Left forelimb (tissue), 1 donor: ENCODE measurements at places on chromosomes 4 and X.

DNA sequence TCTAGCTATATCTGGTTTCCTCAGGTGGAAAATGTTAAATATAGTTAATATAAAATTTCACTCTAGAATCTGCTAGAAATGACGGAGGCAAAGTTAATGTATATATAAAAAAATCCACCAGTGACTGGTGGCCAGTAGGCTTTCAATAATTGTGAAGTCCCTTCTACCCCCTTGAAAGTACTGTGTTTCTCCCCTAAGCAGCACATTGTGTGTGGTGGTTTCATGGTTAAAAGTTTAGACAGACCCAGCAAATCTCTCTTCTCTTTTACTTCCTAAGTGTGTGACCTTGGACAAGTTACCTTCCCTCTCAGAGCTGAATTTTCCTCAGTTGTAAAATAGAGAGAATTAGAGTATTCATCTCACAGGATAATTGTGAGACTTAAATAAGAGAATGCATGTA is 600 bp upstream of the HEPH start:
- no peak for DNase-seq

GRCh38 chr4:98517218-98518021 is 141.0 kb downstream of the TSPAN5 start:
- no peak for DNase-seq

- no peak for DNase-seq
Observed at GRCh38 chr4:28686618-28687017, 1826.0 kb downstream of the STIM2 start.

GRCh38 chrX:347351-348117 is 28.9 kb upstream of the GTPBP6 start:
- no peak for DNase-seq

DNA sequence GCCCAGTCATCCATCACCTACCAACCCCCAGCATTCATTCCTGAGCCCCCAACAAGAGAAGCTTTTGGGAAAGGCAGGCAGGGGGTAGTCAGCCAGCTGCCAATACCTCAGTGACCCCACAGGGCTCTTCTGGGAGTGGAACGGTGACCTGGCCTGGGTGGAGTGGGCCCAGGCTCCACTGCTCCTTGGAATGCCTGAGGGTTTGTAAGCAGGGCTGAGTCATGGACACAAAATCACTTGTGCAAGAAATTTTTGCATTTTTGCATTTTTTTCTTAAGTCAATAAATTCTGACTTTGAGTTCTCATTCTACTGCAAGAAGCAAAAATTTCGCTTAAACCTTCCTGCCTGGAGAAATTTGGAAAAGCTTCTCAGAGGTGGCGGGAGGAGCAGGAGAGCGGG is 18.5 kb downstream of the SORCS2 start:
- DNase-seq = no peak

DNA sequence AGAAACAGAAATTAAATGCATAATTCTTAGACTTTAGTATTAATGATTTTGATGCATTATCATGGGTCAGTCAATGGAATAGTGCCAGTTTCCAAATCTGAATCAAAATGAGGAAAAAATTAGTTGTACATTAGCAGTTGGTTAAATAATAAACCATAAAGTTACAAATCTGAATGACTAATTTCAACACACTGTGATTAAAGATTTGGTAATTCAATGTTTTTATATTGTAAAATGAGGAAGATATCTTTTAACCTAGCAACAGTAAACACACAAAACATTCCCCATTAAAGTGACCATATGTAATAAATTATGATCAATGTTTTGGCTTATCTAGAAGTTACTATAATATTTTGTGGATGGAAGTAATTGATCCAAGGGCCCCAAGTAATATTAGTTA is 1.6 kb downstream of the FBXO8 start:
- no peak for DNase-seq

GRCh38 chr4:184649971-184650855 is 675 bp downstream of the PRIMPOL start:
- no peak for DNase-seq

DNA sequence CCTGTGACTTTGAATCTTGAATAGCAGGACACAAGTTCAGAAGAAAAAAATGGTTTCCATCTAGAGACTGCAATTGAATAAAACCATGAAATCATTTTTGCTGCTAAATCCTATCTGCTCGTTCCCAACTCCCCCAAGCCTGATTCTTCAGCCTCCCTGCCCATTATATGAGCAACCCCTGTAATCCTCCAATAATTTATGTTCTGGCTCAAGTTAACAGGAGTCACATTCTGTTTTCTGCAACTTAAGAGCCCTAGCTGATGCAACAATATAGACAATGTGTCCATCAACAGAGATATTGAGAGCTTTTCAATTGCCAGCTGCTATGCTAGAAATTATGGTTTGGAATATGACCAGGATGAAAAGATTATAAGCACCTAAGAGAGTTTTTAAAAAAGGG is 84.1 kb downstream of the LDB2 start:
- DNase-seq = no peak

DNA sequence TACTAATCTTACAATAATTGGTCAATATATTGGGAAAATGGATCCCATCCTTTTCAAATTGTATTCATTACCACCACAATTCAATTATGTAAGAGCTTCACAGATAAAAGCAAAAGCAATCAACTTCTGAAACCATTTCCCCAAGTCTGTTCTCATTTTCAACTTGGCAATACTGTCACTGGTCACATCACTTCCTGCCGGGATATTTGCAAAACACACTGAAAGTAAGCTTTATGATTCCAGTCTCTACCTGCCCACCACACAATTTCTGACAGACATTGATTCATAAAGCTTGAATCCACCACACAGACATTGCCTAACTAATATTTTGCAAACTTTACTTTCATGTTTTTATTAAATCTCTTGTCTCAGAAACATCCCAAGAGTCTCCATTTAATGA is 53.6 kb downstream of the LIN54 start:
- no peak for DNase-seq

GRCh38 chr4:10587697-10588096 is 96.9 kb downstream of the CLNK start:
- no peak for DNase-seq

DNA sequence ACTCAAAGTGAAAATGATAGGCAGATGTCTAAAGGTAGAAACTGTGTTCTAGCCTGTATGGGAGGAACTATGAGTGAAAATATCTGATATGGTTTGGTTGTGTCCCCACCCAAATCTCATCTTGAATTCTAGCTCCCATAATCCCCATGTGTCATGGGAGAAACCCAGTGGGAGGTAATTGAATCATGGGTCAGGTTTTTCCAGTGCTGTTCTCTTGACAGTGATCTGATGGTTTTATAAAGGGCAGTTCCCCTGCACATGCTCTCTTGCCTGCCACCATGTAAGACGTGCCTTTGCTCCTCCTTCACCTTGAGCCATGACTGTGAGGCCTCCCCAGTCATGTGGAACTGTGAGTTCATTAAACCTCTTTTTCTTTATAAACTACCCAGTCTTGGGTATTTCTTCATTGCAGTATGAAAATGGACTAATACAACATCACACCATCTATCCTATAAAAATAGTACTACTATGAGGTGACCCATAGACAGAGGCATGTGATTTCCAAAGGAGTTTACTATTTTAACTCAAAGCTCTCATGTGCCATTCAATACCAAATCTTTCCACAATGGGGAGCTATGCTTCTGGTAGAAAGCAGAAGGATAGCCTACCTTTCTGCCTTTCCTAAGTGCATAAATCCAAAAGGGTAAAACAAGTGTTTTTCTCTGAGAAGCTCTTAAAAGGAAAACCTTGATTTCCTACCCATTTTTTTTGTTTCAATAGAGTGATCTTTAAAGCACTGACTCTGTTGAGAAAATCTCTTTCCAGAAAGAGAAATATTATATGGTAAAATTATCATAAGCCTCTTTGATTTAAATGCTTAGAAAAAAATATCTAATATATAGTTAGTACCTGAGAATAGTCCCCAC is 38.8 kb downstream of the SEC31A start:
- DNase-seq = no peak

DNA sequence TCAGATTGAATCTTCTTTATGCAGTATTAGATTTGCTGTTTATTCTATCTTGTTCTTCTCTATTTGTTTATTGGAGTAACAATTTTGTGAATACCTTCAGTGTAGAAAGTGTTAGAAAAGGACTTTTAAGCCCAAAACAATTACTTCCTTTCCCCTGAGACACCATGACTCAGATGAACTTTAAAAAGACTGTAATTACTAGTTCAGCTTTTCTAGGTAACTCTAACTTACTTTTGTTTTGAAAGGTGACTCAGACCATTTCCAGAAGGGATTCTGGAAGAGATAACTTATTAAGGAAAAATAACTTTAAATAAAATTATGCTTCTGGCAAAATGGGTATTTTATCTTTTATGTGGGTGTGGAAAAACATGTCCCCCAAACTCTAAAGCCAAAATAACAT is 561.5 kb upstream of the PCDH10 start:
- DNase-seq = no peak

GRCh38 chrX:76987381-76987780 is 459.8 kb upstream of the FGF16 start:
- no peak for DNase-seq

DNA sequence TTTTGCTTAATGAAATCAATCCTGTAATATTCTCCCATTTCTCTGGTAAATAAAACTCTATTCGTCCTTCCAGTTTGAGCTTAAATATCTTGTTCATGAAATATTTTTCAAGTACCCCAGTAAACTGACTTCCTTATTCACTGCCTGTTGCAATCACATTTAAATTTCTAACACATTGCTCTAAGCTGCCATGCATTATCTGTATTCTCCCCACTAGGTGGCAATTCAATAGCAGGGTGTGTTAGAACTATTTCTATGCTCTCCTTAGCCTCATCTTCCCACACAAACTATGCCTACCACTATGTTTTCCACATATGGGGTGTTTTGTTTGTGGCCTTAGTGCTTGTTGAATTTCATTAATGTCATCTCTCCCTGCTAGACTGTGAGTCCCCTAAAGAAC is 377.1 kb upstream of the HS3ST1 start:
- DNase-seq = no peak

- no peak for DNase-seq
Observed at GRCh38 chr4:165299399-165300060, 27.9 kb upstream of the MSMO1 start.
